ENCODE measurements at places on chromosomes 7 and 10.

DNA sequence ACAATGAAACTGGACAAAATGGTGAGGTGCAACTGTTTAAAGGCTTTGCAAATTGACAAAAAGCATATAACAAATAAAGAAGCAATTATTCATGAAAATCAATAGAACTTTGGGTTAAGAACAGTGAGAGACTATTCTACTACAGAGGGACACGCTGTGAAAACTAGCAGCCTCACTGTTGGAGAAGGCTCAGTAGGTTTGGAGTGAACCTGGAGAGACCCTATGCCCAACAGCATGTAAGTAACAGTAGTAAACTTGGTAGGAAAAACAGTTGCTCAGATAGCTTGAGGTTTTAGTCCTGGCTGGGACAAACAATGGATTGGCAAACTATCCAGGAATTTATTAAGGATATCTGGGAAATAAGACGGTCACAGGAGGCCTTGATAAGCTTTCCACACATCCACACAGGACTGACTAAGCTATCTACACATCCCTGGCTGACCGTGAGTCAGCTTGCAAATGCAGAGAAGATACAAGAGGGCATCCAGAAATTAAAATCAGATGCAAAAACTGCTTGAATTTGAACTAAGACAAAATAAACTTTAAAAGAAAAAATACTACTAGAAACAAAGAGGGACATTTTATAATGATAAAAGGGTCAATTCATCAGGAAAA is 15.9 kb downstream of the FAM149B1 start:
- no peak for DNase-seq

- no peak for DNase-seq
Measured at GRCh38 chr7:111765751-111766643, 203.7 kb upstream of the IMMP2L start.

- DNase-seq, result no peak
Measured at GRCh38 chr10:114261076-114261475, 22.0 kb downstream of the VWA2 start.

DNA sequence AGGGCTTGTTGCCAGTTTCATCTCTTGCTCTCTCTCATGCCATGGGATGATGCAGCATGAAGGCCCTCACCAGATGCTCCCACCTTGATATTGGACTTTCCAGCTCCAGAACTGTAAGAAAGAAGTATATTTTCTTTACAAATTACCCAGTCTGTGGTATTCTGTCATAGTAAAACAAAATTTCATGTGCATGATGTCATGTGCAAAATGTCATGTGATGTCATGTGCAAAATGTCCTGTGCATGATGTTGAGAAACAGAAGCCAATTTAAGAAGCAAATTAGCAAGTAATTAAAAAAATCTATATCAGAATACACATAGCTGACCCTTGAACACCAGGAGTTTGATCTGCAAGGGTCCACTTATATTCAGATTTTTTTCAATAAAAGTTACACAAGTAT is 56.6 kb downstream of the DNAJC1 start:
- no peak for DNase-seq

GRCh38 chr7:133437544-133437943 is 184.7 kb downstream of the EXOC4 start:
- no peak for DNase-seq

- no peak for DNase-seq
Measured at GRCh38 chr10:21525367-21526187, at the start of gene SKIDA1. Gene SKIDA1, minus strand, starts transcription at chr10:21525682. Its CDS starts 7,860 bp downstream, at chr10:21517822.

DNA sequence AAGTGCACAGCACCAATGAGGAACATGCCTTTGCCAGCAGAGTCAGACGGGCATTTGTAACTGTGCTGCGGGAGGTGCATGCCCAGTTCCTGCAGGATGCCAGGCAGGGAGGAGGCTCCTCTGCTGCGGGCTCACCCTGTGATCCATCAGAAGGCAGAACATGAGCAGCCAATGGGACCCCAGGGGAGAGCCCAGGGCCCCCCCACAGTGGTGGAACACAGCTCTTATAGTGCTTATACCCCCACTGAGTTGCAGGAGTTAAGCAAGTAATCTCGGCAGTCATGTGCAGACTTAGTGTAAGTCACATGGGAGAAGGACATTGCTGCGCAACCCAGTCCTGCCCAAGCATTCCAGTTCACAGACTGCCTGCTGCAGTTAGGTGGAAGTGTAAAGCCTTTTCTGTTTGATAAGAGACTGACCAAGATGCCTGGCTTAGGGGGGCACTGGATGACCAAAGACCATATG is 120.3 kb upstream of the TMEM106B start:
- DNase-seq, result no peak

- DNase-seq, result no peak
Measured at GRCh38 chr7:17297243-17297642, 1.2 kb upstream of the AHR start.

DNA sequence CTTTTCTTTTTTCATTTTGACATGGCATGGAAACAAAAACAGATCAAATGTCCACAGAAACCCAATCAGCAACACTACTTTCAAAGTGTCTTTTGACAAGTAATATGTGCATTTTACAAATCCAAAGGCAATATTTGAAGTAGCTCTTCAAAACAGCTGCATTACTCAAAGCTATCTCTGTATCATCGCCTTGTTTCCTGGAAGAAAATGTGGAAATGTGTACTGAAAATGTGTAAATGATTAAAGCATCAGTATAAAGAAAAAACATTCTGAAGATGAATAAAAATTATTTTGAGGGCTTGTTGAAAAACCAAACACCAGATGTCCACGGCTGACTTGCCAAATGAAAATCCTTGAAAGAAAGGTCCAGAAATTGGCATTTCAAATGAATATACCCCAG is 16.5 kb upstream of the ITGB8 start:
- DNase-seq, result no peak

- DNase-seq, result no peak
Measured at GRCh38 chr7:151866761-151867655, 9.9 kb downstream of the PRKAG2 start.

DNA sequence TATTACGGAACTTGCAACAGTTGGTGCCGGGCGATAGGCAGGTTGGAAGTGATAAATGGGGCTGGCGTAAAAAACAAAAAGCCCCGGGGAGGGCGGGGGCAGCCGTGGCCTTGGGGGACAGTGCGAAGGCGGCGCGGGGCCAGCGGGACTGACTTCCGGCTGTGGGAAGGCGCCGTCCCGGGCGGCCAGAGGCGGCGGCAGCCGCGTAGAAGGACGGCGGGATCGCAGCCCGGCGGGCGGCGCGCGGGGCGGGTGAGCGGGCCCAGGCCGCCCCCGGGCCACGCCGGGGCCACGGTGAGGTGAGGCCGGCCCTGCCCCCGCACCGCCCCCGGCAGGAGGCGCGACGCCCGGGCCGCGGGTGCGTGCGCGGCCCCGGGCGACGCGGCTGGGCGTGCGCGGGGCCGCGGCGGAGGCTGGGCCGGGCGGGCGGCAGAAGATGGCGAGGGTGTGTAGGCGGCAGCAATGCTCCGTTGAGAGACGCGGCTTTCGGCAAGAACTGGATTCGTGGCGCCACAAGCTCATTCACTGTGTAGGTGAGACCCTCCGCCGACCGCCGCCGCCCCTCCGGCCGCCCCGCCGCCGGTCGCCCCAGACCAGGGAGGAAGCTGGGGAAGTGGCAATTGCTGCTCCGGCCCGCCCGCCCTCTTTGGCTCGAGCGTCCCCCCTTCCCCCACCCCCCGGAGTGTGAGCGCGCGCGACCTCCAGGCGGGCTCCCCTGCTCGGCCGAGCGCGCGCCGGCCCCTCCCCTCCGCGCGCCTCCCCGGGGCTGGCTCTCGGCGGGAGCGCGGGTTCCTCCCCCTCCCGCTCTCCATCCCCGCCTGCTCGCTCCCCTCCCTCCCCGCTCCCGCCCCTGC is at the start of gene LCOR:
Gene LCOR (plus strand): TSS at position 432 of the 854 bp plus-strand sequence. CDS start 116,760 bp downstream, outside the sequence.
- DNase-seq, result peak; percentile 60

GRCh38 chr7:143172354-143172753 is 10.9 kb upstream of the TAS2R39 start:
- no peak for DNase-seq

DNA sequence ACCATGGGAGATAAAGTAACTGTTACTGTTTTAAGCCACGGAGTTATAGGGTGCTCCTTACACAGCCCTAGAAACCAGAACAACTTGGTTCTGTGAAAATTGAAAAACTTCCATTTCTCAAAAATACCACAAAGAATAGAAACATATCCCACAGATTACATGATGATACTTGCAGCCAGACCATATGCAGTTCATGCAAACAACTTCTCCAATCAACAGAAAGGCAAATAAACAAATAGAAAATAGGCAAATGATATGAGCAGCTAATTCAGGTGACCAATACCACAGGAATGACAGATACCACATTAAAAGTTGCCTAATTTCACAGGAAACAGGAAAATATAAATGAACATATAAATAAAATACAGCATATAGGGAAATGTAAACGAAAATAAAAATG is 297.5 kb downstream of the HTR7 start:
- DNase-seq, result no peak
